Inflammatory macrophage treated with lipopolysaccharide for 4 hours (primary cell): ENCODE measurements at places on chromosomes 11 and 22.

GRCh38 chr11:123057661-123058305 is 4.2 kb downstream of the HSPA8 start:
- DNase-seq, result peak; percentile 7

- DNase-seq, result no peak
Observed at GRCh38 chr22:48782811-48783511, 1044.7 kb downstream of the BRD1 start.

DNA sequence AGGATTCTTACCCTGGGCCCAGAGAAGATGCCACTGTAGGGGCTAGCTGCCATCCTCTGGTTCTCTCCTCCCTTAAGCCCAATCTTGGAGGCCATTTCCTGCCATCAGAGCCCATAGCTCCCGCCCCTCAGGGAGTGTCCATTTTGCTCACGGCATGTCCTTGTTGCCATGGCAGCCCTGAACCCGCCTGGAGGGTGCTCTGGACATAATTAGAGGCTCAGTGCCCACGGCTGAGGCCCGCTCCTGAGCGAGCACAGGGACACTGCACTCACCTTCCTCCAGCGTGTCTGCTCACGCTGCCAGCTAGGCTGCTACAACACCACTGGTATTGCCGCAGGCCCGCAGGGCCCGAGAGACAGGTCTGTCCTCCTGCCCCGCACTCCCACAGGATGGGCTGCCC is 11.1 kb upstream of the SUSD2 start:
- DNase-seq, result no peak

DNA sequence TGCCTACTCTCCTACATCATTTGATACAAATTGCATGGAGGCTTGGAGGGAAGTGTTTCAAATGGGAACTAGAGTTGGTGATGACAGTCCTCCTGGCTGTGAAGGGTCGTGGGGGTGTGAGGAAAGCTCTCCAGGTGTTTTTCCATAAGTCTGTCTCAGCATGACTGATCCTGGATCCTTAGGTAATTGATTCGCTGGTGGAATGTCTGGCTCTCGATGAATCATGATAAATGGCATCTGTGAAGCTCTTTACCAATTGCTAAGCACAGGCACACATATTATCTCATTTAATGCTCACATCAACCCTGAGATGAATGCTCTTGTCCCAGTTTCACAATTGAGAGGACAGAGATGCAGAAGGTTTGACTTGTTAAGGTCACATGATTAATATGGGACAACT is 107.5 kb downstream of the PKNOX2 start:
- no peak for DNase-seq

- DNase-seq, result no peak
Observed at GRCh38 chr22:36435516-36436415, 45.7 kb downstream of the TXN2 start.

DNA sequence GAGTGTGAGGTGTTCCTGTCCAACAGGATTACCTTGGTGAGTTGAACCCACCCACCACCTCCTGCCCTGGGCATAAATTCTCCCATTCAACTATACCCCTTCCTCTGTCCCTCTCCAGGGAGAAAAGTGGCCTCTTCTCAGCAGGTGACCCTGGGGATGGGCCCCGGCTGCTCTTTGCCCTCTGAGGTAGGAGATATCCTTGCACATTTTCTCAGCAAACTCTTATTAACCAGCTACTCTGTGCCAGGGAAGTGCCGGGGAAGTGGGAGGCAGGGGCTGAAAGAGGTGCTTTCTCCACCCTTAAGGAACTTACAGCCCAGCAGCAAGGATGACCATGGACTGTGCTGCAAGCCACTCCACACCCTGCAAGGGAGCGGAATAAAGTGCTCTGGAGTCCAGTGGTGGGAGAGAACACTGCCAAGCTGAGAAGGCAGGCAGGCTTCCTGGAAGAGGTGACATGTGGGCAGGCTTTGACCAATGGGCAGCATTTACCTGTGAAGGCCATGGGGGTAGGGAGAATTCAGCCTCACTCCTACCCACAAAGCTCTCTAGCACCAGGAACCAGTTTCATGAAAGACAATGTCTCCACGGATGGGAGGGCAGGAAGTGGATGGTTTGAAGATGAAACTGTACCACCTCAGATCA is 21.9 kb upstream of the OAF start:
- no peak for DNase-seq

GRCh38 chr11:38226684-38227083 is 1628.6 kb upstream of the RAG2 start:
- no peak for DNase-seq

DNA sequence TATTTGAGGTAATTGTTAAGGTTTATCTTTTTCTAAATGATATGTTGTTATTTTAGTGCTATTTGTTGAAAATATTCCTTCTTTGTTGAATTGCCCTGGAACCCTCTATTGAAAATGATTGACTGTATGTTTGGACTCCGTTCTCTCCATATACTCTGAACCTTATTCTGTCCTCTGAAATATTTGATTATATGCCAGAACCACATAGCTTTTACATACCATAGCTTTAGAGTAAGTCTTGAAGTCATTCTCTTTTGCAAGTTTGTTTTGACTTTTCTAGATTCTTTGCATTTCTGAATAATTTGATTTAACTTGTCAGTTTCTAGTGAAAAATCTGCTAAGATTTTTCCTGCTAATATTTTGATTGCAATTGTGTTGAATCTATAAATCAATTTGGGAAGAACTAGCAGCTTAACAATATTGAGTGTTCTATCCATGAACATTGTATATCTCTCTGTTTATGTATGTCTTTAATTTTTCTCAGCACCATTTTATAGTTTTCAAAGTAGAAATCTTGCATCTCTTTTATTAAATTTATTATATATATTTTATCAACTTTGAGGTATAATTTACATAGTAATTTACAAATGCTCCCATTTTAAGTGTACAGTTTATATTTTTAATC is 51.7 kb upstream of the PITPNB start:
- DNase-seq, result no peak

- DNase-seq, result no peak
Observed at GRCh38 chr11:26676641-26677040, 45.2 kb downstream of the SLC5A12 start.

DNA sequence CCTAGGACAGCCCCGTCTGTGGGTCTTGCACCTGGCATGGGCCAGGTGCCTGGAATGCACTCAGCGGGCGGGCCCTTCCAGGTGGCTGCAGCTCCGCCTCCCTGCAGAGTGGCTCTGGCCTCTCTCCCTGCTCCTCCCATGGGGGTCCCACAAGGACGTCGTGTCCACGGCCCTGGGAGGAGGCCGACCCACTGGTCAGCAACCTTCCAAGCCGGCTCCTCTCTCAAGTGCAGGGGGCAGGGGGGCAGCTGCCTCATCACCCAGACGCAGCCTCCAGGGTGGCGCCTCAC is 41.9 kb downstream of the CERK start:
- DNase-seq, result no peak

DNA sequence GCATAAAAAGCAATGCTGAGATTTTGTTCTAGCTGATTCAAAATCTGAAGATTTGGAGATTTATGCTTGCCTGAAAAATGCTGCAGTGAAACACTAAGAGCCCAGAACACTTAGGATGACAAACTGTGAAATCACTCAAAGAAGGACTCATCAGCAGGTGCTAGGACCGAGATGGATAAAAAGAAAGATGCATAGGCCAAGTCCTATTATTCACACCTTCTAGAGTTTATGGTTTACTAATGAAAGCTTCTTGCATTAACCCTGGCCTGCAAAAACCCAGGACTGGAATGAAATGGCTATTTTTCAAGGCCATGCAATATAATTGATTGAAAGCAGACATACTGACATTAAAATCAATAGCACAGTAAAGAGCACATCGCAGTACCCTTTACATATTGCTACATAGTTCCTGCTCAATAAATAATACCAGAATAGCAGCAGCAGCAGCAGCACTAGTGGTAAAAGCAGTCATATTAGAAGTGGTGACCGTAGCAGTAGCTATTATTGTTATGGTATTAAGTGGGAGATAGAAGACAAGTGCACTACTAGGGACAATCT is 161.7 kb downstream of the RAB38 start:
- no peak for DNase-seq

GRCh38 chr11:87295237-87295636 is 257.5 kb downstream of the TMEM135 start:
- no peak for DNase-seq

- peak; percentile 31 for DNase-seq
Observed at GRCh38 chr11:134275534-134276395, at the start of gene GLB1L3. Gene GLB1L3 (plus strand): TSS chr11:134276379. CDS start chr11:134276741, 362 bp downstream.

DNA sequence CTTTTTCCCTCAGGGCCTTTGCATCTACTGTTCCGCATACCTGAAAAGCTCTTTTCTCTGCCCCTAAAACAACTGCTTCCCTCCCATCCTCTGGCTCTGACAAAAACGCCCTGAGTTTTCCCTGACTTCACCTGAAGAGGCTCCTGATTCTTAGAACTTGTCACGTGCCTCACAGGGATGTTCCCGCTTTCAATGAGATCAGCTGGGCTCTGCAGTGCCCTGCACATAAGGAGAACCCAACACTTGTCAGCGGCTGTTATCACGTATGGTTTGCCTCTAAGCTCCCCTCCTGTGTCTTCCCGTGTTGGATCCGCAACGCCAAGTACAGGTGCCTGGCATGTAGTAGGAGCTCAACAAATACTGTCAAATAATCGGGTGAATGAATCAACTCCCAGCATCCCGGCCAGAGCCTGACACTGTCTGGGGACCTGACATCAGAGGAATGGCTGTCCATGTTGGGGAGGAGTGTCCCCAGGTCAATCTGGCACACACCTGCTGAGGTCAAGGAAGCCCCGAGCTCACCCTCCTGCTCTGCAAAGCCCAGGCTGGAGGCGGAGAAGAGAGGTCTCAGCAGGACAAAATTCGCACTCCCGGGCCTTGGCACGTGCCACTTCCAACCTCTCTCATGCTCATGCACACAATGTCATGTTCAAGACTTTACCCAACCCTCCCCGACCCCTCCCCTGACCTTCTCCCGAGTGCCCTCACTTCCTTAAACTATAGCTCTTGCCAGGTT is 4.2 kb upstream of the GRK2 start:
- DNase-seq, result no peak

DNA sequence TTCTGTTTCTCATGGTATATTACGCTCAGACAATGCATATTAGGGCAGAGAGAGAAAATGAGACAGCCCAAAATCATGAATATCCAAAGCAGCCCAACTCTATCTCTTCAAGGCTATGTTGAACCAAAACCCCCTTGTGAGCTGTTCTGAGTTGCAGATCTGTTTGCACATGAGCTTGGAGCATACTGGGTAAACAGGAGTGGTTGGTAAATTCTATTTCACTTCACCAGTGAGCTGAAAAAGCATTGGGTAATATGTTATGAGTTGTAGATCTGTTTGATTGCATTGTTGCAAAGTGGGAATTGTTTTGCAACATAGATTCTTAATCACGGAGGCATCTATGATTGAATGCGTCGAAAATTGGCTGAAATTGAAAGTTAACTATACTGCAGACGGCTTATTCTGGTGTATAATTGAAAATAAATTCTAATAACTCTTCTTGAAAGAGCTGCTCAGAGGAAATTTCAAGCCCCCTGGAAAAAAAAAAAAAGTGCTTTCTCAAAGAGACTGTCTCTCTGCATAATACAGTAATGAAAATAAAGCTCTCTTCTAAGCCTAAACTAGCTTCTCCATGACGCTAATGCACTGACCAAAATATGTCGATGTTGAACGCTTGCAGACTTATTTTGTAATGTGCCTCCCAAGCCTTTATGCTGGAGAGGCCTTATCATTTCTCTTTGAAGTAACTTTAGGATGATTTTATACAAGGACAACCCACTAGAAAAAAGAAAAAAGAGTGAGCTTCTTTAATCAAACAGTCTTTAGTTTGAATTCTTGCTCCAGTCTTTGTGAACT is 263.7 kb downstream of the NTM start:
- no peak for DNase-seq

- DNase-seq, result no peak
Observed at GRCh38 chr22:22682807-22683667, 38.6 kb downstream of the GGTLC2 start.

- no peak for DNase-seq
Observed at GRCh38 chr11:16909359-16910035, 104.7 kb downstream of the PLEKHA7 start.

GRCh38 chr11:77127920-77128691 is at the start of gene MYO7A:
Gene MYO7A (plus strand): TSS chr11:77128246. CDS start chr11:77130635, 2,389 bp downstream.
- no peak for DNase-seq
